ENCODE measurements at places on chromosomes 2 and 18.

DNA sequence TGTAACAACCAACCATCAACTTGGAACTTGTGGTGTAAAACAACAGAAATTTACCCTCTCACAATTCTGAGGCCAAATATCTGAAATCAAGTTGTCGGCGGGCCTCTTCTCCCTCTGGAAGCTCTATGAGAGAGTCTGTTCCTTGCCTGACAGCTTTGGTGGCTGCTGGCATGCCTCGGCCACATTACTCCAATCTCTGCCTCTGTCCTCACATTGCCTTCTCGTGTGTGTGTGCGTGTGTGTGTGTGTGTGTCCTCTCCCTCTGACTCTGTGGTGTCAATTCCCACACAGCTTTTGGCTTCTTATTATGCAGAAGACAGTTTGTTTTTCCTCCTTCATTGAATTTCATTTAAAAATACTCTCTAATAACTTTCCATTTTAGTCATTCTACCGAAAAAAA, 50.4 kb downstream of the ZDBF2 start:
- DNase-seq = peak; percentile 2

DNA sequence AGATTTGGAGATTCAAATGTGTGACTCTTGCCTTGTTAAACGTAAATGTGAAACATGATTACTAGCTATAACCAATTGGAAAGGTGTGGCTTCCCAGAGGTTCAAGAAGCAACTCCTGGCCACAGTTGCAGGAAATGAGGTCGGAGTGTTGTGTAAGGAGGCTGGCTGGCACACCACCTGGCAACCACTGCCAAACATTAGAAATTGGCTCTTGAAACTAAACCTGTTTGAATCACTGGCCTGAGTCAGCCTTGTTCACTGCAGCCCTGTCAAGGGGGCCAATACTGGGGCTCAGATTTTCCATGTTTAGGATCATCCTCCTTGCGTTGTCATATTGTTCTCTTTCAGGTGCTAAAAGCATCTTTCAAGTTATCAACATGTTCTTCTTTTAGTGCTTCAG, 206.3 kb downstream of the ARL6IP6 start:
- DNase-seq = peak; percentile 7

GRCh38 chr2:132884292-132884691, 214.3 kb upstream of the LYPD1 start:
- no peak for DNase-seq

- no peak for DNase-seq
Measured at GRCh38 chr2:6103949-6104348, 411.8 kb downstream of the SOX11 start.

GRCh38 chr2:168096158-168096557, 151.2 kb downstream of the STK39 start:
- no peak for DNase-seq

DNA sequence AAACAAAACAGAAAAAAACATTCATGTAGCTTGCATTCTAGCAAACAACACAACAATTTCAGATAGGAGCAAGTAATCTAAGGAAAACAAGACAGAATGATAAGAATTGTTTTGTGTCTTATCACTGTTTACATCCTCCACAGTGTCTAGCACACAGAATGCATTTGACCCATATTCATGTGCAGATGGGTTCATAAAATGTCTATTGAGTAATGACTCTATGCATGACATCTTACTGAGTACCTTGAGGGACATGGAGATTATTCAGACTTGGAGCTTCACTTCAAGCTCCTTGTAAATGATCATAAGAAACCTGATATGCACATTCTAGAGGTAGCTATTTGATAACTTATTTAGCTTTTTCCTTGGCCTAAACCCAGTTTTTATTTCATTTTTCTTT, 69.0 kb downstream of the DTNA start:
- no peak for DNase-seq

DNA sequence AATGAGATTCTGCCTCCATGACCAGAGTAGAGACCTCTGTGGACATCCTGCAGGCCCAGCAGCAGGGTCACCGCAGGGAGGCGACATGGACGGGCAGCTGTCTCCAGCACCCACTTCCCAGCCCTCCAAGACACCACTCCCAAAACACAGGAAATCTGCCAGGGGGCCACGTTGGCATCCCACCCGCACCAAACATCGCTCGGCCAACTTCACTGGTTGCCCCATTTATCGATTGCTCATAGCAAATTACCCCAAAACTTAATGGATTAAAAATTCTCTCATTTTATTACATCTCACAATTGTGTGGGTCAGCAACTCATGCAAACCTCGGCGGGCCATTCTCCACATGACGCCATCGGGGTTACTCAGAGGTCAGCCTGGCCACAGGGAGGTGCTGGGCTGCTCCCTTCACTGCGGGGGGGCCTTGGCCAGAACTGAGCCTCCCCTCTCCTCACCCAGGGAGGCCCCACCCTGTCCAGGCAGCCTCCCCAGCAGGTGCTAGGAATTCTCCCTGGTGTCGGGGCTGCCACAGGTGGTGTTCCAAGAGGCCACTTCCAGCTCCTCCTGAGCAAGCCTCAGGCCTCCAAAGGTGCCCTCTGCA, 420.7 kb upstream of the MYT1L start:
- DNase-seq = no peak

GRCh38 chr2:10845640-10846039, 33.1 kb upstream of the PDIA6 start:
- DNase-seq = no peak

DNA sequence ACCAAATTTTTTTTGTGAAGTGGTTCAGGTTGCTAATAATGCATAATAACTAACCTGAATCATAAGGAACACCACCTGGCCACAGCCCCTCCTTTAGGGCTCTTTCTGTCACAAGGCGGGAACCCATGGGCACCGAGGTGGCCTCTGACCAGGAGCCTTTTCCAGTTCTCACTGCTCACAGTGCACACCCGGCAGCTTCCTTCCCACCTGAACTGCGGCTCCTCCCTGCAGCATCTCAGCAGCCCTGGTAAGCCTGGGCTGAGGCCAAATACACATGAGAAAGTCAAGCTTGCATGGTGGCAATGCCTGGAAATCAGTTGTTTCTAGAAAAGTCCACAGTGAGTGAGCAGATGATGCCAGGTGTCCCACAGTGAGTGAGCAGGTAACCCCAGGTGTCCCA, 77.6 kb upstream of the SNTG2 start:
- no peak for DNase-seq

GRCh38 chr2:219460424-219460926, 25.8 kb downstream of the SPEG start:
- peak; percentile 70 for DNase-seq

GRCh38 chr18:9619056-9619455, 4.7 kb upstream of the PPP4R1 start:
- DNase-seq = no peak

DNA sequence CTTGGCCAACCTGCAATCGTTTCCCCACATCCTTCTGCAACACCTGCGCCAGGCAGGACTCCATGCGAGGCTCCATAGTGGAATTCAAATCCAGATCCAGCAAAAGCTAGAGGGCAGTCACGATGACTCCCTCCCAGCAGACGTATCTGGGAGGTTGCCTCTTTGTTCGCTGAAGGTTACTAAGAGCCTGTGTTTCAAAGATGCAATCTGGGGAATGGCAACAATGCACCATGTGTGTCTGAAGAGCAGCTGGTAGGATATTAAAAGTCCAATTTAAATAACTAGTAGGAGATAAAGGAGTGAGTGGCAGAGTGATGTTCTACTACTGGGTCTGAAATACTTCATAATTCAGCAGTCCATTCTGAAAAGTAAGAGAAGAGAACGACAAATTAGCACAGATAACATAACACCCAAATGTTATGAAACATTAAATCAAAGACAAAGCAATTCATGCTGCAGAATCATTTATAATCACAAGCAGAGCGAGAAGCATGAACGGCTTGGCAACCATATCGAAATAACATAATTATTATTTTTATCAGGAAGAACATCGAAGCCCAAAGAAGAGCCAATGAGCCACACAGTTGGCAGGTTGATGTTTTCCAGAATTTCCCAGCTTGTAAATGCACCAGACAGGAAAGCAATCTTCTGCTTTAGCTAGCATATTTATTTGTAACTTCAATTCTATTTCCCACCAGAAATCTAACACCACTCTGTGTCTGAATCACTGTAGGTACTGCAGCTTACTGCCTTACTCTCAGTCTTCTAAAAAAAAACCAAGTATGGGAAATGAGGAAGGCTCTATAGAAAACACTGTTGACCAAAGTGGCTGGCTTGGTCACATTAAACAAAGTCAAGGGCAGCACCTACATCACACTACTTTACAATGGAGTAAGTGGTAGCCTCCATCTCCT, 43.2 kb downstream of the CLASP1 start:
- no peak for DNase-seq

- no peak for DNase-seq
Measured at GRCh38 chr2:17461087-17461475, 57.2 kb downstream of the RAD51AP2 start.

DNA sequence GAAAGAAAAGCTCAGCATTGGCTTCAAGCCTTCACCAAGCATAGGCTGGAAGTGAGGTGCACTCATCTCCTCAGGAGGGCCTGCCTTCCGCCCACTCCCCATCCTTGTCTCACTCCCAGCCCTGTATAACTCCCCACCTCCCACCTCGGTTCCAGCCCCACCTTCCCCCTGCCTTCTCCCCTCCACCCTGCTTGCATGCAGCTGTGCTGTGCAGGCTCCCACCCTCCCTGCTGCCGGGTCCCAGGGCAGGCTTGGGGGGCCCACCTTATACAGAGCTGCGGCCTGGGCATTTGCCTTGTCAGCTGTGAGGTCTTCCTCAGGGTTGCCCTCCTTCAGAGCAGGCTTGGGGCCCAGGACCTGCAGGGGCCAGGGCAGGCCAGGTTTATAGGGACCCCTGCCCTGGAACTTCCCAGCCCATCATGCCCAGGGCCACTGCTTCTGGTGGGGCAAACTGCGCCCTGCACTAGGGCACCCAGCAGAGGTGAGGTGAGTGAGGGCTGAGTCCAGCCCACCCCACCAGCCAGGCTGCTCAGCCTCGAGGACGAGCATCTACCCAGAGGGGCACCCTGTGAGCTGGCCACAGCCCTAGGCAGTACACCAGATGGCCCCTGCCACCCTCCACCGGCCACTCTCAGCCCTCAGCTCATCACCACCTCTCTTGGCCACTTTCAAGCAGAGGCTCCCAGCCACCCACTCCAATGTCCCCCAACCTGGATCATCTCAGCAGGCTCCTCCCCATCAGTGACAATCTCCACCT, 11.6 kb downstream of the CAPG start:
- DNase-seq = no peak

GRCh38 chr18:78738076-78738690, 241.4 kb upstream of the SALL3 start:
- no peak for DNase-seq

DNA sequence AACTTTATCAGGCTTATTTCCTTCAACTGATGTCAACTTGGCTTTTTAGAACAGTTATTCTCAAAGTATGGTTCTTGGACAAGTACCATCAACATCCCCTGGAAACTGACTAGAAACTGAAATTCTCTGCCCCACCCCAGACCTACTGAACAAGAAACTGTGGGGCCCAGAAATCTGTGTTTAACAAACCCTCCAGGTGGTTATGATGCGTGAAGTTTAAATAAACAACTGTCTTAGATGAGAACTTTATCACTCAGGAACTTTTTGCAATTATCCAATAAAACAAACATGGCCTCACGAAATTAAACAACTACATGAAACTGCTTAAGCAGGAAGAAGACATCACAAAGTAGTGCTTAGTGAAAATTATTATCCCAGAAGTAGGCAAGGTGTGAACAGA, 4.4 kb downstream of the HIBCH start:
- DNase-seq = no peak

DNA sequence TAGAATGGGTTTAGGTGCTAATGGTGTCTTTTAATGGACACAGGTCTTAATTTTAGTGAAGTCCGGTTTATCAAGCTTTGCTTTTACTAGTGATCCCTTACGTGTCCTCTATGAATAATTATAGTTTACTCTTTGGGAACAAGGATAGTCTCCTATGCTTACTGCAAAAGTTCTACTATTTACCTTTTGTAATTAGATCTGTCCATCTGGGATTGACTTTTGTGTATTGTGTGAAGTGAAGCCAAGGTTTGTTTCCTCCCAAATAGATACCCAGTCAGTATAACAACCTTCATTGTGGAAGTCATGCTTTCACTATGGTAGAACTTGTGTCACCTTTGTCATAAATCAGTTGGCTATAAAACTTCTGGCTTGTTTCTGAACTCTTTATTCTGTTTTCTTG, 740.9 kb upstream of the CRIM1 start:
- no peak for DNase-seq

DNA sequence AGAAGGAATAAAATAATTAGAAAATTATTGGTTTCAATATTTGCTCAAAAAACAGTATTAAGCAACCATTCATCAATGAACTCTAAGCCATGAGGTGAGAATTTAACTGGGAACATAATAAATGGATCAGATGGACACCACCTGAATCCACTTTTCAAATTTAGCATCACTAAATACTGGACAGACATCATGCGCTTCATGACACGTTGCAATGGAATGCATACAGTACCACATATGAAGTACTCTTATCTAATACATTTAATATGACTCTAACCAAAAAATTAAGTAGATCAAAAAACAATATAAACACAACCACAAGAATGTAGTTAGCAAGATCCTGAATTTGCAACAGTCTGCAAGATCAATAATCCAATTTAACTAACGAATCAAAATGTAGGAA, 76.6 kb downstream of the COBLL1 start:
- DNase-seq = peak; percentile 21

DNA sequence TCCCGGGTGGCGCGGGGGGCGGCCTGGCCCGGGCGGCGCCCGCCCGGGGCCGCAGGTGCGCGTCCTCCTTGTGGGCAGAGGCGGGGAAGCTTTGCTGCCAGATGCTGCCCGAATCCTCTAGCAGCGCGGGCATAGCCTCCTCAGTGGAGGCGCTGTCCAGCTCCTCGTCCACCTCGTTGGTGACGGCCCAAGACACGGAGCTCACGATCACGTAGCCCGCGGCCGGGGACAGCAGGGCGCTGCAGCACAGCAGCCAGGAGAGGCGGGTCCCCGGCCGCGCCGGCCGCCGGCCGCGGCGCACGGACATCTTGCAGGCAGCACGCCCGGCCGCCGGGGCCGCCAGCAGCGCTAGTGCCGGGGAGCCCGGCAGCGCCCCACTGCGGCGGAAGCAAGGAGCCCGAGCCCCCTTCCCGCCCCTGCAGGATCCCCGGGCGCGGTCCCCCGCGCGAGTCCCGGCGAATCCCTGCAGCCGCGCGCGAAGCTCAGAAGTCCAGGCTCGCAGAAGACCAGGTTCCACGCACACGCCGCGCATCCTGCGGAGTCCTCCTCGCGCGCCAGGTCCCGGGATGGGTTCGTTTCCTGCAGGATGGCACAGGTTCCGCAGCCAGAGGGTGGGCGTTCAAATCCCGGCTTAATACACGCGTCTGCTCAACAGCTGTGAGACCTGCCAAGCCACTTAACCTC, at the start of gene CREG2:
Gene CREG2 (minus strand): TSS at position 353 of the 684 bp plus-strand sequence. CDS start 46 bp downstream, at position 307.
- DNase-seq = peak; percentile 53

- no peak for DNase-seq
Measured at GRCh38 chr2:107621186-107622165, 205.2 kb upstream of the RGPD4 start.

DNA sequence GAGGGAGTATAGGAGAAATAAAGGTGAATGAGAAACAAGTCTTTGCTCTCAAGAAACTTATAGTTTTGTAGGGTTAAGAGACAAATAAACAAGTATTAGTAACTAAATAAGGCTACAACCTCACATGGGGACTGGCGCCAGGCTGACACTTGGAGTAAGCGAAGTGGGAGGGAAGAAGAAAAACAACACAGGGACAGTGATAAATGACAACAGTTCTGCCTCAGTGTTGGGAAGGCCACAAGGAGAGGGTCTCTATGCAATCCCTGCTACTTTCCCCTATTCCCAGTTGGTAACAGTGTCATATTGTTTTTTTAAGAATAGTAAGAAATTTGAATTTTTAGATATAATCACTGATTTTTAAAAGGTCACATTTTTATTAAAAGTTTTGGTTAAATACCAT, 4.0 kb downstream of the APLF start:
- DNase-seq = no peak

- DNase-seq = no peak
Measured at GRCh38 chr2:85524336-85524908, 14.5 kb upstream of the MAT2A start.

Measured in AG10803 (cell line).